Stimulated activated CD4-positive, alpha-beta T cell treated with anti-CD3 and anti-CD28 coated beads, Interleukin-4, amount 100 ng/mL, for 24 hours (primary cell): ENCODE measurements at places on chromosomes 1 and 21.

GRCh38 chr1:78549891-78550290 is 59.1 kb downstream of the PTGFR start:
- DNase-seq: no peak

DNA sequence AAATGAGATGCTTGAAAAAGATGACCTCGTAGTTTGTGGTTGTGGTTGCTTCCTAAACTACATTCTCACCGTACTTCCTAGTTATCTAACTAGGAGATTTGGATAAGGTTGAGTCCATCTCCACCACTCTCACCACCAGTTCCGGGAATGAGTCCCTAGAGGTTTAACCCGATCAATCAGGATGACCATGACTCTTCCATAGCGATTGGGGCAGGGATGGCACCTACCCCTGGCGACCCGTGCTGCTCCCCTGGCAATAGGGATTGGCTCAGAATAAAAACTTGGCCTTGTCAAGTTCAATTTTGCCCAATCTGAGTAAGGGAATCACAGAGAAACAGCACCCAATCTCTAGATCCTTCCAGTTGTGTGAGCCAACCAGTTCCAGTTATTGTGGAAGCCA is 2.7 kb upstream of the MIS18A start:
- no peak for DNase-seq

DNA sequence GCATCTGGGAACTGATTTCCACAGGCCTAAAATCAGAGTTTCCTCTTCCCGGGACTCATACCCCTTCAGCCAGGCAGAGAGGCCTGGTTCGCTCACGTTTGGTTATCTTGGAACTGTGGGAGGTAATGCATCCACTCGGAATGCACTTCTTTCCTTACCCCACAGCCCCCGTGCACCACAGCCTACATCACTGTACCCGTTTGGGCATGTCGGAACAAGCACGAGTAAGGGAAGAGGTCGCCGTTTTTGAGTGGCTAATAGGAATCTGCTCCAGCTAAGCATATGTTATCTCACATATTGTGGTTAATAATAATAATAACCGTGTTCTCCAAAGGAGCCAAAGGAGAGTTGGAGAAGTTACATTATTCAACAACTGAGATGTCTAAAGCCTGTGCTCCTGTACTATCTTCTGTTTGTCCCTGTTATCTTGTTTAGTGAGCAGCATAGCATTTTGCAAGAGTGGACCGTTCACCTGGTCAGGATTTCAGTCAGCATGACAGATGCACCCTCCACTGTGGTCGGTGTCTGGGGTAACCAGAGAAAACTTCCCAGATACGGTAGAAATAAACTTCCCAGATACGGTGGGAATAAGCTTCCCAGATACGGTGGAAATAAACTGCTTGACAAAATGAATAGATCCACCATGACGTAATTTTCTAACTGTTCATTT is 198.6 kb downstream of the SDCCAG8 start:
- DNase-seq: no peak

DNA sequence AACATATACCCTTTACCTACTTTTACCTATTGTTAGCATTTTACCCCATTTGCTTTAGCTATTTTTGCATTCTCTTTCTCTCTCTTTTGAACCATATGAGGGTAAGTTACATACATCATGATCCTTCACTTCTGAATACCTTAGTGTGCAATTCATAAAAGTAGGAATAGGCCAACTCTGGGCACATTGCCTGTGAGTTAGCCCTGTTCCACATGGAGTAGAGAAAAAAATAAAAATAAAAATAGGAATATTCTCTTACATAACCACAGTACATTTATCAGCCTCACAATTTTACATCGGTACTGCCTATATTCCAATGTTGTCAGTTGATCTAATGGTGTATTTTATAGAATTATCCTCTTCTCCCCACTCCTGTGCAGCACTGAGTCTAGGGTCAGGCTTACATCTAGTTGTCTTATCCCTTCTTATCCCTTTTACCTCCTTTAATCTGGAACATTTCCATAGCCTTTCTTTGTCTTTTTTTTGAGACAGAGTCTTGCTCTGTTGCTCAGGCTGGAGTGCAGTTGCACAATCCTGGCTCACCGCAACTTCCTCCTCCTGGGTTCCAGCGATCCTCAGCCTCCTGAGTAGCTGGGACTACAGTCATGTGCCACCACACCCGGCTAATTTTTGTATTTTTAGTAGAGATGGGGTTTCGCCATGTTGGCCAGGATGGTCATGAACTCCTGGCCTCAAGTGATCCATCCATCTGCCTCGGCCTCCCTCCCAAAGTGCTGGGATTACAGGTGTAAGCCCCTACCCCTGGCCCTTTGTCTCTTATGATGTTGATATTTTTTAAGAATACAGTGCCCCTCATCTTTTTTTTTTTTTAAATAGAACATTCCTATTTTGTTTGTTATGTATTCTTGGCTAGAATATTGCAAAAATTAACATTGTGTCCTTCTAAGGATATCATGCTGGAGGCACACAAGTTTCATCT is 11.1 kb upstream of the SLC30A1 start:
- DNase-seq: no peak

DNA sequence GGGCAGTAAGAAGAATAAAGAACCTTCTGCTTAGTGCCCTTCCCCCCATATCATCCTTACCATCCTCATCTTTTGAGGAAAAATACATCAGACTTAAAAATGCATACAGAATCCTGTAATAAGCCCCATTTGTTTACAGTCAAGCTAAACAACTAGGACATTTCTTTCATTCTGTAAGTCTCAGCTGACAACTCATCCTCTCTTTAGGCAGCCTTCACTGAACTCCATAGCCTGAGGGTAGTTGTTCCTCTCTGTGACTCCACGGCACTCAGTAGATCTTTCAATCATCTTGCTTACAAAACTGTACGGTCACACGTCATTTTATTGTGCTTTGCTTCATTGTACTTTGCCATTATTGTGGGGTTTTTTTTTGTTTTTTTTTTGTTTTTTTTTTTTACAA is 82.5 kb downstream of the NRIP1 start:
- no peak for DNase-seq

DNA sequence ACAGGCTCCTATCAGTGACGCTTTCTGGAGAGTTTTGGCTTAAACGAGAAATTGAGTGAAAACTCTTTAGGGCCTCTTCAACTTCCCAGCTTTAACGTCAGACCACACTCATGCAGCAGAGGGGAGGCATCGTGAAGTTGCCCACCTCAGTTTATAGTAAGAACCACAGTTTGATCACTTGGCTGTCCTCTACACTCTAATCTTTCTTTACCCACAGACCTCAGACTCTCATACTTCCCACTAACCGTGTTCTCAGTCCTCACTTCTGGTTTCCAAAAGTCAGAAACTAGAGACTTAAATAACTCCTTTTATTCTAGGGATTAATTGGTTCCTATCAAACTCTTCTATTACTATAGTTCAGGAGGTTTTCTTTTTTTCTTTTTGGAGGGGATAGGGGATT is 302.2 kb downstream of the NTNG1 start:
- no peak for DNase-seq

- no peak for DNase-seq
These were observed 4.9 kb downstream of the COL6A1 start for GRCh38 chr21:45986316-45987051.

GRCh38 chr1:22280526-22280925 is 137.6 kb upstream of the WNT4 start:
- DNase-seq: no peak
